Upper lobe of left lung (tissue), 6 donors: ENCODE measurements at places on chromosomes 16 and 17. TPM values are rescaled to one million over a fixed set of nuclear protein-coding genes. Genes with fewer than 3 reads are reported as not detected.

DNA sequence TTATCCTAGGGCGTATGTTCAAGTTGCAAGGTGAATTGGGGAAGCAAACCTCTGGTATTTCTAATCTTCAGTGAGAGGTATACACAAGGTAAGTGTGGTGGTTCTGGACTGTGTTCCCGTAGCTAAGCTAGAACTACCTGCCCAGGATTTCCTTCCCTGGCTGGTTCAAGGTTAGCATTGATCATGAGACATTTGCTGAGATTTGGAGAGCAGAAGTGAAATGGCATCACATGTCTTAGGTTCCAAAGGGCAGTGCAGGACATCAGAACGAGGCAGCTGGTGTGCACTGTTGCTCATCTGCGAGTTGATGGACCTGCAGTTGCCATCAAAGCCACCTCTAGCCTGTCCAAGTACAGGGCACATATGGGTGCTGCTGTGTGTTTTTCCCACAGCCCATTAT, 95.2 kb downstream of the EMP2 start:
- DNase-seq, result no peak

DNA sequence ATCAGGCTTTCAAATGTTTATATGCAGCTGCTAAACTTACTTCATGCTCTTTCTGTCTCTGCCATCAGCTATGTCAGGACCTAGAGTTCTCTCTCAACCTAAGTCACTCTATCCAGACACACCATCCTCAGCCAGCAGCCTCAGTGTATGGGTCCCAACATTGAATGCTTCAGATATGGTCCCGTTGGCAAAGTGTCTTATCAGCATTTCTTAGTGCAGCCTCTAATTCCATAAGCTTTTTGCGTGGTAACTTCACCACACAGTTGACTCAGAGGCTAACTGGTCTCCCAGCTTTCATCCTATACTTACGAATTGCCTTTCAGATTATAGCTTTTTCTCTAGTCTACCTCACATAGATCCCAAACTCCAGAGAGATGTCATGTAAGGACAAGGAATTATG, 402.9 kb upstream of the EEF2KMT start:
- no peak for DNase-seq

DNA sequence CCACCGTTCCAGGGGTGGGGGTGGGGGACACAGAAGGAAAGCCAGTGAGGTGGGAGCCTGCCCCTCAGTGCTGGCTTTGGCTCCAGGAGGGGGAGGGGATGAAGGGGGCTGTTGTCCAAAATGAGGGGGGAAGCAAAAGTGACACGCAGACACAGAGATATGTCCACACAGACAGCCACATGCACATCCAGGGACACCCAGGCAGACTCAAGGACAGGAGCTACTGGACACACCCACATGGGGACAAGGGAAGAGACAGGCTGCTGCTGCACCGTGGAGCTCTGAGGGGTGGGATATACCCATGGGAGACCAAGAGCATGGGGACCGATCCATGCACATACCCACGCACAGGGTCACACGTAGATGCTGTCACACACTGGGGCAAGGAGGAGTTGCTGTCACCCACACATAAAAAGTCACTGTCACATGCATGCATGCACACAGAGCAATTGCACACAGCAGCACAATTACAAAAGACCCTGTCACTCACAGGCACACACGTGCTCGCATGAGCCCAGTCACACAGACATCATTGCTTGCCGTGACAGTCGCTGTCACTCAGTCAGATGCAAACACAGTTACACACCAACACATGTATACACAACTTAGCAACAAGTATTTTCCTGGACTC, 1.3 kb downstream of the THRA start:
- no peak for DNase-seq

NMRAL1 gene
- total RNA-seq, result 52.0 TPM

- no peak for DNase-seq
Measured at GRCh38 chr16:31400191-31400590, 7.1 kb downstream of the ITGAD start.

CDR2L gene
- 25.4 TPM for total RNA-seq

HBA2 gene
- total RNA-seq, result 40.1 TPM

DNA sequence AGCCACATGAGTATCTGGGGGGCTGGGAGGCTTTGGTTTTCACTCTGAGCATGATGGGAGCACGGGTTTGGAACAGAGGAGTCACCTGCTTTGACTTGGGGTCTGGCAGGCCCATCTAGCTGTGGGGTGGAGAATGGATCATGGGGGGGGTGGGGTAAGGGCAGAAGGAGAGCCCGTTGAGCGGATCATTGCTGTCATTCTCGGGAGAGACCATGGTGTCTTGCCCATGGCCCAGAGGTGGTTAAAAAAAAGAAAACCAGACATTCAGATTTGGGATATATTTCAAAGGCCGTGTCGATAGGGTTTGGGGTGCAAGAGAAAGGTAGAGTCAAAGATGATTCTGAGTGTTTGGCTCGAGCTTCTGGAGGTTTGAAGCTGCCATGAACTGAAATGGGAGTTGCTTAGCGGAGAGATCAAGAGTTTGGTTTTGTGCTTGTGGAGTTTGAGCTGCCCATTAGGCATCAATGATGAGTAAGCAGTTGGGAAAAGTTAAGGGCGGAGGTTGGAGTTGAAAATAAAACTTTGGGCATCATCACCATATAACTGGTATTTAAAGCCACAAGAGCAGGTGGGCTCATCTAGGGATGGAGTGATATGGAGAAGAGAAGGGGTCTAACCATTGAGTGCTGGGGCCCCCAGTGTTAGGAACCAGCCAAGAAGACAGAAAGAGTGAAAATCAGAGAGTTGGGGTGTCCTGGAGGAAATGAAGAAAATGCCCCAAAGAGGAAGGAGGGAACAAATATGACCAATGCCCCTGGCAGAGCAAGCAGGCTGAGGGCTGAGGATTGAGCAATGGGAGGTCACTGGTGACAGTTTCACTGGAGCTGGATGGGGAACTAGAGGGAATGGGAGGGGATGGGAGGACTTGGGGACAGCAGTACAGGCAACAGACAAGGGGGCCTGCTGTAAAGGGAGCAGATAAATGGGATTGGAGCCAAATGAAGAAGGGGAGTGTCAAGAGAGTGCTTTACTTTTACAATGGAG, 1.9 kb downstream of the NOD2 start:
- DNase-seq, result peak; percentile 76

- no peak for DNase-seq
Measured at GRCh38 chr17:9937901-9938300, 32.8 kb upstream of the RCVRN start.
